ENCODE measurements at places on chromosomes 6 and 20.

DNA sequence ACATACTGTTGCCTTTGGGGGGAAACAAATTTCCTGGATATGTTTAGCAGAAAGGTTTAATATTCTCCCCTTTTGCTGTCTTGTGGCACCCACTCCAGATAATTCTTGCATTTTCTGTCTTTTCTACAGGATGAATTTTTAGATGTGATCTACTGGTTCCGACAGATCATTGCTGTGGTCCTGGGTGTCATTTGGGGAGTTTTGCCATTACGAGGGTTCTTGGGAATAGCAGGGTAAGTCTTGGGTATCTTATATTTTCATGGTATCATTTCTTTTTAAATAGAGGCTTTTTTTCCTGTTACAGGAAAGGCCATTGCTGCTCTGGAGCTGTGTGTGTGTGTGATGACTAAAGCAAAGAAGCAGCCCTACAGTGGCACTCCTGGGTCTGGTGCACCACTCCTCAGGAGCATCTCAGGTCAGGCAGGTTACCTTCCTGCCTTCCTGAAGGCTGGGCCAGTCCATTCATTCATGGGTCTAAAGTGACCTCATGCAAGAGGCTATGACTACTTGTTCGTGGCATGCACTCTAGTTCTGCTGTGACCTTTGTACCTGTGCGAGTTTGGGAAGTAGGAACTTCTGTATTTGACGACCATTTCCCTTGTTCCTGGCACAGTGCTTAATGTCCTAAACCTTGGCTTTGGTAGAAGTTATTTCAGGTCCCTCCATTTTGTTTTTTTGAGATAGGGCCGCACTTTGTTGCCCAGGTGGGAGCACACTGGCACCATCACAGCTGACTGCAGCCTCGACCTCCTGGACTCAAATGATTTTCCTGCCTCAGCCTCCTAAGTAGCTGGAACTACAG lies 2.2 kb downstream of the RAB5IF start:
- DNase-seq: no peak

DNA sequence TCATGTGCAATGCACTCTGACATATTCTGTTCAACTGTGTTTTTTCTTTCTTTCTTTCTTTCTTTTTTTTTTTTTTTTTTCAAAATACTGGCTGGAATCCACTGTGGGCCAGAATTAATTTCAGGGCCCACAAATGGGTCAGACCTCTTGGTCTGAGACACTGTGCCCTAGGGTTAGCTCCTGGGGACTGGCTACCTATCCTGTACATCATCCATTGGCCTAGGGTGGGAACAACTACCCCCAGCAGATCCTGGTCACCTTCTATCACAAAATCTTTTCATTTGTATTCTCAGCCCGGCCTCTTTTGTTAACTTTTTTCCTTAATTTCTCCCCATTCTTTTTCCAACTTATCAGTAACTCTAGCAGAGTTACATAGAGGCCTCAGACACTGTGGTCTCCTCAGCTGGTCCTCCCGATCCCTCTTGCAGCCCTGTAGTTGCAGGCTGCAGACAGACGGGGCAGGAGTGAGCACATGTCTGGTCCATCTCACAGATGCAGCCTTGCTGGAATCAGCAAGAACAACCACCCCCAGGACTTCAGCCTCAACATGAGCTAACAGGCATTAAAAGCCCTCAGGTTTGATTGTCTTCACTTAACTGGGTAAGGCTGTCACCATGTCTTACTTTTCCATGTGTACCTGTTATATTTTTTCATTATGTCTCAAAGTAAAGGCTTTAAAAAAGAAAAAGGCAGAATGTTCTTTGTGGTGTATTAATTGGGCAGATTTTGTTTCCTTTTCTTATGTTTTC lies 41.3 kb downstream of the TXLNB start:
- DNase-seq: no peak

DNA sequence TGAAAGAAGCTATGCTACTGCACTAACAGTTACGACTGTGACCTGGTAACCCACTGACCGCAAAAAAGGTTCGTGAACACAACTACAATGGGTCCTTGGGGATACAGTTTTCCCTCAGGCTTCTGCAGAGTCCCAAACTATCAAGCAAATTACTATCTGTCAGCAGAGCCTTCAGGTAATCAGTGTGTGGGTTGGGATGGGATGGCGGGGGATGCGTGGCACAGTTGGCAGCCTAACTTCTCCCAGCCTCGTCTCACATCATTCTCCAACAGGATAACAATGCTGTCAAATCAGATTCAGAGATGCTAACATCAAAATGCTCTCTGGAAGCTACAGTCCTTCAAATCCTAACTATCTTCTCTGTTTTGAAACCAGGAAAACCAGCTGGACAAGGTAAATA lies 102.3 kb downstream of the EPM2A start:
- DNase-seq: no peak

DNA sequence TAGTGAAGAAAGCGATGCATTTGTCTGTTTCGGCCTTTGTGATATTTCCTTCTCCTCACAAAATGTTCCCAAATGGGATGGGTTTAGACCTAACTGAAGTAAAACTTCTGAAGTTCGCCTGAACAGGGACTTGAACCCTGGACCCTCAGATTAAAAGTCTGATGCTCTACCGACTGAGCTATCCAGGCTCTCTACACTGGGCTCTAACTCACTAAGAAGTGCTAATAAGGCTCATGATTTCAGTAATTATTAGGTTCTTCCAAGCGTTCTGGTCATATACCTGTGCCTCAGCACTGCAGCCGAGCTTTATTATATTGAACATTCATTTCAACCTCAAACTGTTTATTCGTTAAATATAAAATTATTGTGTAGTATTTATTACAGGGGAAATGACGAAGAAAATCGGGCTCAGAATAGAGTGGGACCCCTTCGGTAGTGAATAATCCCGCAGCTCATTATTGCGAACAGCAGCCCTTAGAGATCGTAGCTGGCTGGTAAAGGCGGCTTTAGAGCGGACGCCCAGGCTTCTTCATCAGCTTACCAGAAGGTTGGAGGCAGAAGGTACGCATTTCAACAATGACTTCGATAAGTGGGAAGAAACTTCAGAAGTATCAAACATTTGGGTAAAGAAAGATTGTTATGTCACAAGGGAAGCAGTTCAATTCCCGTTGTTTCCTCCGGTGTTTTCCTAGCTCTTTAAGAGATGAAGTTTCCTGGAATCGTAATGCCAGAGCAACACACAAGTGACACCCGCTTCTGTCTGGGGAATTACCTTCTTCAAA lies 119.0 kb upstream of the ZNF184 start:
- DNase-seq: no peak

- no peak for DNase-seq
Observed at GRCh38 chr6:89685311-89685710, 46.8 kb upstream of the LYRM2 start.

DNA sequence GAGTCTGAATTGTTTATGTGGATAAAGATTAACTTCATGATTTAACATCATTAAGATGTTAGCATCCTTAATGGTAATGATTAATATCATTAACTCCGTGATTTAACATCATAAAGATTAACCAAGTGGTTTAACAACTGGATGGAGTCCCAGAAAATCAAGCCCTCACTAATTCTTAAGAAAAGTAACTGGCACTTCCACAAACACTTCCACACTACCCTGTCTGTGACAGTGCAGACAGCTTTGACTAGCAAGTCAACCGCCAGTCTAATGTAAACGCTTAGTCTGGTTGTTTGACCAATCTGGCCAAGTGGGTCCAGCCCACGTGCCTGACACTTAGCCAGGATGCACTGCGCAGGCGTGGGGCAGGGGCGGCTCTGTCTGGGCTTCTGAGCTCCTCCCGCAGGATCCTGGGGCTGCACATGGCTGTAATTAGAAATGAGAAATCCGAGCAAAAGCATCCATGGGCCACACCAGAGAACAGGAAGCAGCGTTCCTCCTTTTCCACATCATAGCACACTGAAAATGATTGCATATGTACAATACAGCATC lies 424.2 kb downstream of the FOXA2 start:
- no peak for DNase-seq

DNA sequence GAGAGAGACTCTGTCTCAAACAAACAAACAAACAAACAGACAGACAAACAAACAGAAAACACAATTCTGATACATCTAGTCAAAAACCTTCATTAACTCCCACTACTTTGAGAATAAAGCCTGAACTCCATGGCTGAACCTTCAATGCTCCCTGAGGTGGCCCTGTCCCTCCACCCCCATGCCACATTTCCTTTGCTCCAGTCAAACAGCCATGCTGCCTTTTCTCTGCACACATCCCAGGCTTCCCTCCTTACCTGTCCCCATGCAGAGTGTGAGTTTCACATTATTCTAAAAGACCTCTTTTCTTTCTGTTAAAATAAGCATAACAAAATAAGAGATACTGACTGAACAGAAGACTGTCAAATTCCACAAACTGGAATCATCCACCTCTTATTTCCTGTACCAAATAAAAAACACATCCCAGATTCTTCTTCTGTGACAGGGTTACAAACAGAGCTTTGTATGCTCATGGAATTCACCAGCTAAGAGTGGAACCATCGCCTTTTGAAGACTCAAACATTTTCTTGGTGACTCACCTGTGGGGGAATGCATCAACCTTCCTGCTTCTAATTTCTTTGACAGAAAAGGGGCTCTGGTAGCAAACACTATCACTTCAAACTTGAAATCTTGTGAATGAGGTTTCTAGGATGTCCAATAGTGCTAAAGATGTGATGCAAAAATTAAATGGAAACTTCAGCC lies 71.0 kb upstream of the SLC22A16 start:
- DNase-seq: no peak

DNA sequence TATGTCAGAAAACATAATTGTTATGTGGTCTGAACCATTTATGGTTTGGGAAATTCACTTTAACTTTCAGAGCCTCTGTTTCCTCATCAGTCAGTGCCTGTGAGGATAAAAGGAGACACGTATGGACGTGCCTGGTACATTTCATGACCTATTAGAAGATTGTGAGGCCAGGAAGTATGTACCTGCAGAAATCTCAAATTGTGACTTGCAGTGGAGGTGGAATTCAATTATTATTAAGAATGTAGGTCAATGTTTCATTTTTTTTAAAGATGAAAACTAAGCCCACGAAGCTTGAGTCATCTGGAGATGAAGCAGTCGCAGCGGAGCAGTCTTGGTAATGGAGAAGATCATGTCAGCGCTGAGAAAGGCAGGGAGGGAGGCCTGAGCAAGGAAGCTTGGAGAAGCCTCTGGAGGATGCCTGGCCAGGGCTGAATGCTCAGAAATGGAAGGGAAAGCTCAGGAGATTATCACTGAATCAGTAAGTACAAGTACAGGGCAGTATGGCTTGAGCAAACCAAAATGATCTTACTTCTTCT lies 3.9 kb upstream of the DSE start:
- DNase-seq: no peak

- no peak for DNase-seq
Observed at GRCh38 chr20:59771506-59772372, 161.7 kb downstream of the SYCP2 start.

DNA sequence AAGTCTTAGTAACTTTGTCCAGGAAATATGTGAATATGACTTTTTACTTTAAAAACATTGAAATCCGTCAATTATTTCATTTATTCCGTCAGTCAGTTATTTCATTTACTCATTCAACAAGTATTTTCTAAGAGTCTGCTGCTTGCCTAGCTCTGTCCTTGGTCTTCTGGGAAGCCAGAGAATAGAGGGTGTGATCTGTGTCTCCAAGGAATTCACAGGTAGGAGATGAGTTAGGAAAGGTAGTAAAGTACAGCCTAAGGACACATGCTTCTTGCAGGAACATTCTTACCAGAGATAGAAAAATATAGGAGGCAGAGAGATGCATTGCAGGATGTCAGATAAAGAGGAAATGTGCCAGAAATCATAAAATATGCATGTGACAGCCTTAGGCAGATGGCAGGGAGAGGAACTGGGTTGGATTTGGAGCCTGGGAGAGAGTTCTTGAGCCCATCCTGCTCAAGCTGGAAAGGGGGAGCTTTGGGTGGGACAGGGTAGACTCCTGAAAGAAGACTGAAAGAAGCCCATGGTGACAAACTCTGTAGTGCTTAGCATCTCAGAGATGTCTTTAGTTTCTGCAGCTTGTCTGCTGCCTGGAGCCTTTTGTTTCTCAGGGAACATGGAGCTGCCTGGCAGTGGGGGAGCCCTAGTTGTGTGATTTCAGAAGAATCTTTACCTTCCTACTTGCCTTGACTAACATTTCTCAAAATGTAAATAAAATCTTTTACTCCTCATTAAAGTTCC lies 3.5 kb downstream of the SH3BGRL2 start:
- no peak for DNase-seq

- DNase-seq: no peak
Observed at GRCh38 chr20:41318271-41318649, 729 bp upstream of the ZHX3 start.

Data from mesothelial cell of epicardium (in vitro differentiated cells).